A673 (cell line): ENCODE measurements at places on chromosomes 4 and X.

- no peaks in the 10 kb centered on the region for H3K36me3 ChIP-seq
- no peak for DNase-seq
- H3K4me3 ChIP-seq: no peak overlapping the region
- no peak overlapping the region for H3K27ac ChIP-seq
- no peaks in the 10 kb centered on the region for H3K27me3 ChIP-seq
These were observed 366.5 kb downstream of the ZNF674 start for GRCh38 chrX:46178763-46179162.

- DNase-seq: no peak
- H3K27ac ChIP-seq: no peak overlapping the region
- H3K4me3 ChIP-seq: no peak overlapping the region
These were observed 401.8 kb downstream of the PRDM5 start for GRCh38 chr4:120520761-120521160.

GRCh38 chr4:35463251-35463952, 780.9 kb downstream of the ARAP2 start:
- no peaks in the 10 kb centered on the region for H3K36me3 ChIP-seq
- no peak overlapping the region for H3K4me3 ChIP-seq
- no peak for DNase-seq
- H3K4me1 ChIP-seq: no peaks in the 10 kb centered on the region
- H3K27me3 ChIP-seq: no peaks in the 10 kb centered on the region

DNA sequence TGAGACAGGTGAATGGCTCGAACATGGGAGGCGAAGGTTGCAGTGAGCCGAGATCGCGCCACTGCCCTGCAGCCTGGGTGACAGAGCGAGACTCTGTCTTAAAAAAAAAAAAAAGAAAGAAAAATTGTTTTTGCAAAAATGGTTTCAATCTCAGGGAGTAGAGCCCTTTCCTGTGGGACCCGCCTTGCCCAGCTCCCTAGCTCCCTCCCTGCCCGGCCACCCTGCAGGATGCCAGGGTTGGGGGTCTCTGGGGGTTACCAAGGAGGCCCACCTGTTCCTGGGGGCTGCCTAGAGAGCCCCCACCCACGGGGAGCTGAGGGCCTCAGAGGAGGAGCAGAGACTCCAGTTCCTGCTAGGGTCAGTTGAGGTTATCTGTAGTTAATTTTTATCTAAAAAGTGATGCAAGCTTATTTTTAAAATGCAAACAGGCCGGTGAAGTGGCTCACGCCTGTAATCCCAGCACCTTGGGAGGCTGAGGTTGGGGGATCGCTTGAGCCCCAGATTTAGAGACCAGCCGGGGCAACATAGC, 18.7 kb upstream of the PLCXD1 start:
- no peaks in the 10 kb centered on the region for H3K27me3 ChIP-seq
- DNase-seq: no peak
- H3K4me1 ChIP-seq: no peaks in the 10 kb centered on the region
- H3K27ac ChIP-seq: no peak overlapping the region
- H3K4me3 ChIP-seq: no peak overlapping the region

GRCh38 chr4:78019414-78019813, 37.7 kb upstream of the FRAS1 start:
- no peaks in the 10 kb centered on the region for H3K27me3 ChIP-seq
- H3K27ac ChIP-seq: no peak overlapping the region
- H3K4me3 ChIP-seq: no peak overlapping the region
- no peak for DNase-seq
- H3K36me3 ChIP-seq: no peaks in the 10 kb centered on the region
- H3K4me1 ChIP-seq: no peaks in the 10 kb centered on the region

DNA sequence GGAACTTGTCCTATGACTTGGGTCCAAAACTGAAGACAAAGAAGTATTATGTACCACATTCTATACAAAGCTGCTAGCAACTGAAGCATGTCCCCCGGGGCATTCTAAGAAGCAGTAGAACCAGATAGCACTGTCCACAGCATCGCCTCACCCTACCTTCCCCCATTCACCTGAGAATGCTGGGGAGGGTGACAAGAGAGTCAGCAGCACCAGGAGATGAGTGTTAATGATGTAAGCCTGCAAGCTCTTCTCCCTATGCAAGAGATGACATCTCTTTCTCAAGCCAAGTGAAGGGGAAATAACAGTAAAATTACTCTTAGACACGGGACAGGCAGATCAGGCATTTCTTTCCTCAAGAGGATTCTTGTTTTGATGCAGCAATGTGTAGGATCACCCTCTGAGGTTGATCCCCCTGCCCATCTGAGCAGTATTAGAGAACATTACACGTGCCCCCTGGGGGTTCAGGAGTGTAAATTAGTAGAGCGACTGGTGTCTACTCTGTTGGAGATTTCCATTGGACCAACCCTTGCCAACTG, 13.9 kb upstream of the TLR1 start:
- no peak overlapping the region for H3K4me3 ChIP-seq
- H3K36me3 ChIP-seq: no peaks in the 10 kb centered on the region
- DNase-seq: no peak

- H3K27me3 ChIP-seq: no peaks in the 10 kb centered on the region
- DNase-seq: no peak
- no peak overlapping the region for H3K27ac ChIP-seq
- H3K4me3 ChIP-seq: no peak overlapping the region
- H3K4me1 ChIP-seq: peaks cover 7% of the 10 kb centered on the region
These were observed 144.4 kb downstream of the AMMECR1 start for GRCh38 chrX:110173192-110174175.
